ENCODE measurements at places on chromosomes 16 and 17.

DNA sequence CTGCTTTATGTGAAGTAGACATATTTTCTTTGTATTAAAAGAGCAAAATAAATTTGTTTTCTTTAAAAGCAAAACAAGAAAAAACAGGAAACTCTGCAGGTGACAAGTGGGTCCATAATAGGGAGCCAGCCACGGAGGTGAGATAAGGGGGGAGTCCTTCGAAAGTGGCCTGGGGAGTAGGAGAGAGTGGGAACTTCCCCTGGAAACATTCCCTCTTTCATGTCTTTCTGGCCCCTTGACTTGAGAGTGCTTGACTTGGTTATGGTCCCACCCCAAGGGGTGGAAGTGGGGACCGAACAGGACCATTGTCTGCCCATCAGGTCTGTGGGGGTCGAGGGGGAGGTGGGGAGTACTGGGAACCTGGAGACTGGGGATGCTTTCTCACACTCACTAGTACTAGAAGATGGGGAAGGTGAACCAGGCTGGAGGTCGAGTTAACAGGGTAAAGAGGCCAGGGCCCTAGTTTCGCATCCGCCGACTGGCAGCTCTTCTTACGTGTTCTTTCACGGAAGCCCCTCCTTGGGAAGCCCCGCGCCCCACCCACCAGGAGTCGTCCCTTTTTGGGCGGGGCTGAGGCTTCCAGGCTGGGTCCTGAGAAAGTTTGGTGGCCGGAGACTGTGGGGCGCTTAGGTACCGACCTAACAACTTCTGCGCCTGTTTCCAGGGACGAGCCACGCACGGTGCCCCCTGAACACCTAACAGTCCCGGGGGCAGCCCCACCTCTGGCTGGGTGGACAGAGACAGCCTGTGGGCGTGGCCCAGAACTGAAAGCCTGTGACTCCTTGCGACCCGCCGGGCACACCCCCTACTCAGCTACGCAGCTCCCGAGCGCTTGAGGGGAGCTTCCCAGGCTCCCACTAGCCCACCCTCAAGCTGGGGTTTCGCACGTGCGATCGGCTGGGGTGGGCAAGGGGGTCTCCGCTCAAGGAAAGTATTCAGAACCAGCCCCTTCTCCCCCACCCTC is 790 bp downstream of the TRADD start:
- peak; percentile 59 for DNase-seq

- DNase-seq, result no peak
These were observed 88.5 kb upstream of the RPL38 start for GRCh38 chr17:74114881-74115470.

DNA sequence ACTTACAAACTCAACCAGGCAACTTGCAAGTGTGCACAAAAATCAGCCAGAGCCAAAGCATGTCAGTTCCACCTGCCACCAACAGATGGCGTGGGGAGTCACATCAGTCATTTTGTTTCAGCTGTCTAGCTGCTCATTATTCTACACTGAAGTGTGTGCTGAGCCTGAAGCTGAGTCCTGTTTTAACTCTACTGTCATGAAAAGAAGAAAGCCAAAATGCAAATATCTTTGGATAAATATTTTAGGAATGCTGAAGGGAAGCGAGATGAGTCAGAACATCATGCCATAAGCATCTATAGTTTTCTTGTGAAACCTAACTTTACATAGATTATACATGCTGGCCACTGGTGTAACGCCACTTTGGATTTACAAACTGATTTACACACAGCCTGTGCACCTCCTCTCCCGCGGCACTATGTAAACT is 172.6 kb downstream of the CDK5R1 start:
- peak; percentile 50 for DNase-seq

- DNase-seq, result no peak
These were observed 31.5 kb downstream of the PIPOX start for GRCh38 chr17:29074488-29074887.

- DNase-seq, result no peak
These were observed 393.9 kb upstream of the SALL1 start for GRCh38 chr16:51544851-51545467.
